ENCODE measurements at places on chromosomes 1 and 21.

DNA sequence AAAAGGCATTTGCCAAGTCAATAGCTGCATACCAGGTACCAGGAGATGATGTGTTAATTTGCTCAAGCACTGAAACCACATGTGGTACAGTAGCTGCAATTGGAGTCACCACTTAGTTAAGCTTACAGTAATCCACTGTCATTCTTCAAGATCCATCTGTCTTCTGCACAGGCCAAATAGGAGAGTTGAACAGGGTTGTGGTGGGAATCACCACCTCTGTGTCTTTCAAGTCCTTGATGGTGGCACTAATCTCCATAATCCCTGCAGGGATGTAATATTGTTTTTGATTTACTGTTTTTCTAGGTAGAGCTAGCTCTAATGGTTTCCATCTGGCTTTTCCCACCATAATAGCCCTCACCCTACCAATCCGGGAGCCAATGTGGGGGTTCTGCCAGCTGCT lies 91.9 kb downstream of the FCRL5 start:
- no peak for DNase-seq

DNA sequence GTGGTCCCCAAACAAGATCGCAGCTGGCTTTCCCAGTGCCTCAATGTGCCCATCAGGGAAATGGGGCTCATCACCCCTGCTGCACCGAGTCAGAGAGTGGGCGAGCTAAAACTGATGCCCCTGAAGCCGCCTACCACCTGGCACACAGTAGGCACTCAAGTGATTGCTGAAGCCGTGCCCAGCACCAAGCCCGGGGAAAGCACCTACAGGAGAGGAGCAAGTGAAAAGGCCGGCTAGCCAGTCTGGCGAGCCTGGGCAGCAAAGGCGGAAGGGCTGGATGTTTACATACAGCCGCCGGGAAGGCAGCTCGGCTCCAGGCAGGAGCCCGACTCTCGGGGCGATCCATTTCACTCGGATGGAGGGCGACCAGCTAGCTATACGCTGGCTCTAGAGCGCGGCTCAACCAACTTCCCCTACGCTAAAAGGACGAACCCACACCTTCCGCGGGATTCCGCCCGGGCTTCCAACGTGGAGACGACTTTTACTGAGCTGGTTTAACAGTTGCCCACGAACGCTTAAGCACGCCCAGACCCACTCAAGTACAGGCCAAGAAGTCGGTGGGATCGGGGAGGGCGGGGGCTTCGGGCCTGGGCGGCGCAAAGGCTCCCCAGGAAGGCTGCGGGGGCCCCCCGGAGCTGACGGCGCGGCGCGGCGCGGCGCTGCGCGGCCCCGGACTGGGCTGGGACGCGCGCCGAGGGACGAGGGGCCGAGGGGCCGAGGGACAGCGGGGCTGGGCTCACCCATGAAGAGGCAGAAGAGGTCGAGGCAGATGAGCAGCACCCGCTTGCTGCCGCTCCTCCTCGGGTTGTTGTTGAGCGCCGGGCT lies 1.0 kb downstream of the PLPP3 start:
- DNase-seq: no peak

DNA sequence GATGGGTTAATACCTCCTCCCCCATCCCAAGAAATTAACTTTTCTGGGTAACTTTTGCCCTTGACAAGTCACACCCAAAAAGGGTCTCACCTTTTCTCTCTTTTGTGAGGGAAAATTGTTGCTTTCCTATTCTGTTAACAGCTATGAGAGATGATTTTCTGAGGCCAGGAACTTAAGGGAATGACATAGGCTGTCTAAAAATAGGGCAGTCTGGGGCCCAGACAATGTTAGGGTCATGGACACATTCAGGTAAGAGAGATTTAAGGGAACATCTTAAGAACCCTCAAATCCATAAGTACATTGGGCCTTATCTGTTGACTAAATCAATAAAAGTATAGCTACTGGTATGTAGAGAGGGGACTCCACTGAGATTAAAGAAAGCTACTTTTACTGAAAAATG lies 8.4 kb upstream of the GSTM3 start:
- DNase-seq: no peak

GRCh38 chr21:44730028-44730395 lies 18.6 kb upstream of the TSPEAR start:
- no peak for DNase-seq

DNA sequence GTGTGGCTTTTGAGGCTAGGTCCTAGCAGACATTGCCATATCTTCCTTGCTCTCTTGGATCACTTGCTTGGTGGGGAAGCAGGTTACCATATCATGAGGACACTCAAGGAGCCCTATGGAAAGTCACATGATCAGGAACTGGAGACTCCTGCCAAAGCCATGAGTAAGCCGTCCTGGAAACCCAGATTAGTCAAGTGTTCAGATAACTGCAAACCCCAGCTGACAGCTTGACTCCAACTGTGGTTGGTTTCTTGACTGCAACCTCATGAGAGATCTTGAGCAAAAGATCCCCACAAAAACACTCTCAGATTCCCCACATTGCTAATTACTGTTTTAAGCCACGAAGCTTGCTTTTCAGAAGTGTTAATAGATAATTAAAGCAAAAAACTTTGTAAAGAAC lies 58.6 kb downstream of the CACNA1E start:
- no peak for DNase-seq

GRCh38 chr1:35893051-35893879 lies 10.3 kb downstream of the AGO1 start:
- no peak for DNase-seq

DNA sequence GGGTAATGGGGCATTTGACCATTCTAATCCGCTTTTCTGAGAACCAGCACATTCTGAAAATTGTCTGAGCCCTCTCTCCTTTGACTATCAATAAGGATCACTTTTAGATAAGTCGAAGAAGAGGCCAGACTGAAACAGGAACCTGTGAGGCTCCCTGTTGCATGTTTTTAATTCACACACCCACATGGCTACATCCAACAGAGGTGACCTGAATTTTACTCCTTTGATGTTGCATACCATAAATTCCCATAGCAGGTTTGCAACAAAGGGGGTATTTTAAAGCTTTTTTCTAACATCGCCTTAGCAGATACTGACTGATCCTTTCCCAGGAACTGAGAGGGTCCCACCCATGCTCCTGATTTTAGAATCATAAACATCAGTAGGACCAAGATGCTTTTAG lies 450.8 kb downstream of the USP25 start:
- DNase-seq: no peak

GRCh38 chr1:48251323-48251722 lies 28.8 kb downstream of the SLC5A9 start:
- DNase-seq: no peak

GRCh38 chr1:223811634-223812101 lies 34.1 kb downstream of the TP53BP2 start:
- DNase-seq: no peak

- DNase-seq: no peak
Observed at GRCh38 chr21:31445137-31445536, 101.1 kb upstream of the TIAM1 start.

DNA sequence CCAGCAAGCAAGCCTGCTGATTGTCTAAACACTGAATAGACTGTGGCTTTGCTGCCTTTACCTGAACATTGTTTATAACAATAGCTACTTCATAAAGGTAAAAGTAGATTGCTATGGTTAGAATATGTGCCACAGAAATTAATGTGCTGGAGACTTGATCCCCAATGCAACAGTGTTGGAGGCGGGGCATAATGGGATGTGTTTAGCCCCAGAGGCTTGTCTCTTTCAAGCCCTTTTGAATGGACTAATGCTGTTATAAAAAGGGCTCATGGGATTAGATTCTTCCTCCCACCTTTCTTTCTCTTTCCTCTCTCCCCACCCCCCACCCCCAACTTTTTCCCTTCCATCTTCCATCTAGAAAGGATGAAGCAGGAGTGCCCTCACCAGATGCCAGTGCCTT lies 80.2 kb upstream of the PPP2R5A start:
- DNase-seq: no peak

GRCh38 chr21:32566741-32567389 lies 18.5 kb downstream of the TCP10L start:
- no peak for DNase-seq

- DNase-seq: no peak
Observed at GRCh38 chr1:14660801-14661200, 62.3 kb downstream of the KAZN start.

DNA sequence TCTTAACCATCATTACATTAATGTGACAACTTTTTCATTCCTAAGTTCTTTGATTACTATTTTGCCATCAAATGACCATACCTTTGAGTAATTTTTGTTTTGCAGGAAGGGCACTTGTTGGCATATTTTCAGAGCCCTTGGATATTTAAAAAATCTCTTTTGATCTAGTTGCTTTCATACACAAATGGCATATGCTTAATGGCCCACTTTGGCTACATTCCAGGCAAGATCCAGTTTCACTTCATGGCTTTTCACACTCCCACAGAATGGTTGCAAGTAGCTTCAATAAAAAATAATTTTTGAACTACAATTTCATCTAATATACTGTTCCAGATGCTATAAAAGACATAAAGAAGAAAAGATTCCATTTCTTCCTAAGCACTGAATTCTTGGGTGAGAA lies 18.1 kb downstream of the ADAM30 start:
- no peak for DNase-seq

- DNase-seq: no peak
Observed at GRCh38 chr1:14788080-14788479, 189.6 kb downstream of the KAZN start.

DNA sequence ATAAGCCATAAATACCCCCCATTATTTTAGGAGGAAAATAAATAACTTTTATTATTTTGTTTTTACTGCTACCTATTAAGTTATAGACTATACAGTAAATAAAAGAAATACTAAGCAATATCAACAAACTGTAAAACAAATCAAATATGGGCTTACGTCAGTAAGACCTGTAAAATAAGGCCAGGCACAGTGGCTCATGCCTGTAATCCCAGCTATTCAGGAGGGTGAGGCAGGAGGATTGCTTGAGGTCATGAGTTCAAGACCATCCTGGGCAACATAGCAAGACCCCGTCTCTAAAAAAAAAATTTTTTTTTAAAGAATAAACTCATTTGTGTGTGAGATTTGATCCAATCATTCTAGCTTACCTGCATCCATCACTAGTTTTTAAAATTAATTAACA lies 17.8 kb downstream of the EGLN1 start:
- DNase-seq: no peak

DNA sequence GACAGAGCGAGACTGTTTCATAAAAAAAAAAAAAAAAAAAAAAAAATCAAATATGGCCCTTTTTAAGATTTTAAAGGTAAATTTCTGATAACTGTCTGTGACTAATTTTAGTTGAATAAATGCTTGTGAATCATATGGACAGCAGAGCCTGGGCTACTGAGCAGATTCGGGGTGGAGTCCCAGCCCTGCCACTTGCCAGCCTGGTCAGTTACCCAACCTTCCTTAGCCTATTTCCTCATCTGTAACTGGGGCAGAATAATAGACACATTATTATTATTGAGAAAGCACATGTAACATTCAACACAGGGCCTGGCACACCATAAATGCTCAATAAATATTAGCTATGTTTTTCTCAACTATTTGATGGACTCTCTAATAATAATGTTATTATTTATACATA lies 11.2 kb upstream of the H3-3A start:
- DNase-seq: no peak

DNA sequence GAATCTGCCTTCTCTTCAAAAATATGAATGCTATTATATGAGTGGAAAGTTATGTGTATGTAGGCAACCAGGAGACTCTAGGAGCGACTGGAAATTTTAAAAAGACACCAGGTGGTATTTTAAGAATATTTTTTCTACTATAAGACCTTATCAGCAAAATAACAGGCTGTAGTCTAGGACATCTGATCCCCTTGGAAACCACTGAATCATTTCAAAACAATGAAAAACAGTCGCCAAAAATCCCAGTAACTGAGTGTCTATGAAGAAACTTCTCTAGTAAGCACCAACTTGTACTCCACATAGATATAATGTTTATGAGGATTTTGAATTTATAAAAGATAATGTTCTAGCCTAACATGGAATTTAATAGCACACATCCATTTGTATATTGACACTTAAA lies 358.5 kb downstream of the GPATCH2 start:
- no peak for DNase-seq

GRCh38 chr1:212622467-212622866 lies 13.9 kb downstream of the ATF3 start:
- DNase-seq: no peak

DNA sequence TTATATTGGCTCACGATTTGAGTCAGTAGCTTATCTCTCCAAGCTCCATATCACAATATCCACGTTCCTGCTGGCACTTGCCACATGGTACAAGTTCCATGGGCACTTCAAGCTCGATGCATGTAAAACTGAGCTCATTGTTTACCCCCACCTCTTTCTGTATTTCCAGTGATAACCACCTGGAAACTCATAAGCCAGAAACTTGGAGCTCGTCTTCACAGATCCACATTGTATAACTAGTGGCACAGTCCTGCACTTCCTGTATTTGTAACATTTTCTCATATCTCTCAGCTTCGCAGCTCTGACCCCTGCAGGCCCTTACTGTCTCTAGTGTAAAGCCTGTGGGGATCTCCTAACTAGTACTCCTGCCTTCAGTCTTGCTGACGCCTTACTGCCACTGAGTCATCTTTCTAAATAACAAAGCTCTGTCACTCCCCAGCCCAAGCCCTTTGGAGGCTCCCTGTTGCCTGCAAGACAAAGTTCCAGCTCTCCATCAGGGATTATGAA lies 6.5 kb upstream of the C2CD4D start:
- DNase-seq: no peak

- DNase-seq: no peak
Observed at GRCh38 chr1:46718340-46718726, 581 bp downstream of the EFCAB14 start.

DNA sequence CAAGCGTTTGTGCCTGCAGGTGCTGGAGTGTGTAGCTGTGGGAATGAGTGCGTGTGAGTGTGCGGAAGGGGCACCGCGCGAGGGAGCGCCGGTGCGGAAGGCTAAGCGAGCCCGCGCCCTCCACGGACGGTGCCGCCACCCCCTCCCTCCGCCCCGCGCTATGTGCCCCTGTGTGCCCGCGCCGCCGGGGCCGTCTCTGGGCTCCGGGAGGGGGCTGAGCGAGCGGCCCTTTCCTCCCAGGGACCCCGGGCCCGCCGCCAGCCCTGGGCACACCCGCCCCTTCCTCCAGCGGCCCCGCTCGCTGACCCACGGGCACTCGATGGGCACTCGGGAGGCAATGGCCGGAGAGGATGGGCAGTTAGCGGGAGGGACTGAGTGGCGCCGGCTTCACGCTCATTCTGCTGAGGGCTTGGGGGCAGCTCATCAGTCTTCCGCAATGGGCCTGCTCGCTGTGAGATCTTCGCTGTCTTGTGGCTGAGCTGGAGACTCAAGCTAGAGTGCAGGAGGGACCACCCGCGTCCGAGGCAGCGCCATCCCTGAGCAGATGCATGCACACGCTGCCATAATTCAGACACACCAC lies 8.6 kb upstream of the ADGRB2 start:
- no peak for DNase-seq

DNA sequence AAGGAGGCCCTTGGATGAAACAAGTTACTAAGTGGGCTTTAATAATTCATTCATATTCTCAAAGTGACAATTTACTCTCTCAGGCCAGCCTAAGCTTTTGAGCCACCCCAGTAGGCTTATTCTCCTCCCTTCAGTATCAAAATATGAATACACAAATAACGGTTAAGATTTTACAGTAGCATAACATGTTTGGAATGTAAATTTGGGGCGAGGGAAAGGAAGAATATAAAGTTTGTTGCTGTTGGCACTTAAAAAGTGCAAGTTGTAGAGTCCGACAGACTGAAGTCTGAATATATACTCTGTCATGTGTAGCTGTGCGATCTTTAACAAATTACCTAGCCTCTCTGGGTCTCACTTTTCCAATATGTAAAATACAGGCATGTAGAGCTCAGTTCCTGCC lies 22.6 kb upstream of the MYSM1 start:
- DNase-seq: no peak
